ENCODE measurements at places on chromosomes 7 and 10. TPM values are rescaled to one million over a fixed set of nuclear protein-coding genes. Genes with fewer than 3 reads are reported as not detected.

DNA sequence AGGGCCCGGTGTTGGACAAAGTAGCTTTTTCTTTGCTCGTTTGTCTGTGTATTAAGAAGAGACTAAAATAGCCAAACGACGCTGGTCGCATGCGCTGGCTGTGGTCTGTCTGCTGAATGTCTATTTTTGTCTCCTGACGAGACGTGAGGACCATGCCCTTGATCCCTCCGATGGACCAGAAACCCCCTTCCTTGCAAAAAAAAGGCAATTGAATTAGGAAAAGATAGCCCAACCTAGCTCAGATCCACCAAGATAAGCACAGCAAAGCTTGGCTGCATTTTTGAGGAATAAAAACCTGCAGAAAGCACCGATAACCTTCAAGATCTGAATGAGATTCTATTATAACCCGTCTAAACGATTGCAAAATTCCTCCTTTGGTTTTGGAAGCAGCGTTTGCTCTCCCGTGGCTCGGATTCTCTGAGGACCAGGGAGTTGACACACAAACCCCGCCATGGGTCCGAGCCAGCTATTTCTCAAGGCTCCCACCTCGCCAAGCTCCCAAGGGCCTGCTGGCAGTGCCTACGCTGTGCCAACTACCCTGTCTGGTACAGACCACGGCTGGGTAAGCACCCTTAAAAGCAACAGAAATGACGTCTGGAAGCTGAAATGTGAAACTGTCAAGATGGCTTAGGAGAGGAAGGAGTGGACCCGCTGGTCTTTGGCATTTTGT is 17.7 kb upstream of the TTYH3 start:
- DNase-seq, result peak; percentile 72

GLCCI1 gene
- total RNA-seq, result 11.7 TPM

DNA sequence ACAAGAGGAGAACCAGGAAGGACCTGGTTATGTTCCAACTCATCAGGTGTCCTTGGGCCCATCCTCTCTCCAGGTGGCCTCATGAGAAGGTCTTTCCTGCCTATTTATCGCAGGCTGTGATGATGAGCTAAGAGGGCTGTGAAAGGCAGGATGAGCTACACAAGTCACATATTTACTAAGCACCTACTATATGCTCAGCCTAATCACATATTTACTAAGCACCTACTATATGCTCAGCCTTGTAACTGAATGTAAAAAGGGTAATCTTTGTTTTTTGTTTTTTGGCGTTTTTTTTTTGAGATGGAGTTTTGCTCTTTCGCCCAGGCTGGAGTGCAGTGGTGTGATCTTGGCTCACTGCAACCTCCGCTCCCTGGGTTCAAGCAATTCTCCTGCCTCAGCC is 44.2 kb upstream of the NPFFR1 start:
- DNase-seq, result no peak

DNA sequence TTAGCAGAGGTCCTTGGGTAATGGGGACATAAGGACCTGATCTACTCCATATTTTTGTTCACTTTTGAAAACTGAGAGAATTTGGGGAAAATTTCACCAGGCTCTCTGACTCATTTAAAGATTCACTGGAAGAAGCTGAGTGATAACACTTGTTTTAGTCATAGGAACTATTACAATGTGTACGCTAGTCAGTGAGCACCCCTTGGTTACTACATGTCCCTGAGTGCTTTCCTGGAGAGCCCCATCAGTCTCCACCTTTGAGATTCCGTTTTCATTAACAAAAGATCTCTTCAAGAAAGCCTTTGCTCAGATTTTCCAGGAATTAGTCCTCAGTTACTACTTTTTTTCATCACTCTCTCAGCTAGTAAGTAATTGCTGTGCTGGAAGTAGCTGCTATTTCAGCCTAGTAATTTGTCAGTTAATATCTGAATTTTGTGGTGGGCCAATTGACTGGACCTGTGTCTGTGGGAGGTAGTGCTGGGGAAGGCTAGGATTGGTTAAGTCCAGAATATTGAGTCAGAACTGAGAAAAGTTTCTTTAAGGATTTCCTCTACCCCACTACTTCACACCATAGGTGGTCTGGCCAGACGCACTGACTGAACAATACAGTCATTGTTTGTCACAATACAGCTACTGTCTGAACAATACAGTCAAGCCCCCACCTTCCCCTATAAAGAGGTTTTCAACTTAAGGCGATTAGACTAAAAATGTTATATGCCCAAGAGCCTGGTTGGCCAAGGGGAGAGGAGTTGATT is 235.0 kb downstream of the CCDC7 start:
- no peak for DNase-seq

SUN3 gene
- total RNA-seq, result not detected

Measured in fibroblast of the aortic adventitia (primary cell).